T-helper 2 cell (primary cell): ENCODE measurements at places on chromosomes 4 and X.

GRCh38 chrX:25869761-25870160 is 268.4 kb upstream of the MAGEB18 start:
- no peak for DNase-seq

DNA sequence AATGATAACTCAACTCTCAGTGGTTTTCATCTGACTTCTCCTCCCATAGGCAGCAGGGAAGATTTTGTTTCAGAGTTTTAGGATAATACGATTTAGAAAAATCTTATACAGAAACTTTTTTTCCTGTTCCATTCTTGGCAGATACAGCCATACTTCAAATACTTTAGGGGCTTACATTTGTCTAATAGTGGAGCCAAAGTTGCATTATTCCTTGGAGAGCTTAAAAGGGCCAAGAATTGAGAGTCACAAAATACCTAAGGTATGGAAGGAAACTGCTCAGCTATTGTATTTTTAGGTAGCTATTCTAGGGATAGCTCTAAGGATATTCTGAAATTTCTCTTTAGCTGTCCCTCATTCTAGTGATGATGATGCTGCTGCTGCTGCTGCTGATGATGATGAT is 132.9 kb upstream of the PTCHD1 start:
- no peak for DNase-seq

DNA sequence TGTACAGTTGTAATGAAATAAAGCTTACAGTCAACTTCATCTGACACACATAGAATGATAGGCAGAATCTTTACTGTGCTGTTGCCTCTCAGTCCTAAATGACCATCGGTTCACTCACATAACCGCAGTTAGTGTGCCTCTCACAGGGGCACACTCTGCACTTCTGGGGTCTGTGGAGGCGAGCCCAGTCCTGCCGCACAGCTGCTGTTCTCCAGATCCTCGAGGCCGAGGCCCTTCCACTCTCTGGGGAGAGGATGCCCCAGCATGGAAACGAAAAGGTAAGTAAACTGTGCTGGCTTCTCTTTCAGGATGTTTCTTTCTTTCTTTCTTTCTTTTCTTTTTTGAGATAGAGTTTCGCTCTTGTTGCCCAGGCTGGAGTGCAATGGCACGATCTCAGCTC is 88.0 kb downstream of the DCTD start:
- no peak for DNase-seq

DNA sequence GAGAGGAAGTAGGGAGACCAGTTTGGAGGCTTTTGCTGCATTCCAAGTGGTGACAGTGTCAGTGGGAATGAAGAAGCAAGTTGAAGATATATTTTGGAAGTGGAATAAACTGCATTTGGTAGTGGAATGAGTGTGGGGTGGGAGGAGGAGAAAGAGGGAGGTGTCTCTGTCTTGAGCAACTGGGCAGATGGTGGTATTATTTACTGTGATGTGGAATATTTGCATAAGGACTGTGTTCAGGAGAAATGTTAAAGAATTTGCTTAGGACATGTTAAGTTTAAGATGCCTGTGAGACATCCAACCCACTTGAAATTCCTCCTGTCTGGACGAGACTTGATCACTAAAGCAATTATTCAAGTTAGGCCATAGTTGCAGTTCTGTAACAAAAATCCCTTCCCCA is 448.9 kb upstream of the AMOT start:
- no peak for DNase-seq

DNA sequence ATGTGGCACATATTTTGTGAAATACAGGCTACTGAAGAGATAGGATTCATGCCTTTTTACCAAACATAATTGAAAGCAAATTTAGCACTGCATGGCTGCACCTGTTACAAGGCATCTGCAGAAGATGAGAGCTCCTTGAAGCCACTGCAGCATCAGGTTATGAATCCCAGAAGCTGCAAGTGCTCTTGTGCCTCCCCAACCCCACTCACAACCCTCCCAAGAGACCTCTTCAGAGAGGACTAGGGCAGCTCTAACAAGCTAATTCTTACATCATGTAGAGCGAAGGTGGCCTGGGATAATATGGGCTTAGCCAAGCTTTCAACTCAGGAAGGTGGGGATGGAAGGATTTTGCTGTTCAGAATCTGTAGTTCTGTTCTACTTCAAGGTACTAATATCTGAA is 27.2 kb downstream of the MFAP3L start:
- DNase-seq, result no peak

DNA sequence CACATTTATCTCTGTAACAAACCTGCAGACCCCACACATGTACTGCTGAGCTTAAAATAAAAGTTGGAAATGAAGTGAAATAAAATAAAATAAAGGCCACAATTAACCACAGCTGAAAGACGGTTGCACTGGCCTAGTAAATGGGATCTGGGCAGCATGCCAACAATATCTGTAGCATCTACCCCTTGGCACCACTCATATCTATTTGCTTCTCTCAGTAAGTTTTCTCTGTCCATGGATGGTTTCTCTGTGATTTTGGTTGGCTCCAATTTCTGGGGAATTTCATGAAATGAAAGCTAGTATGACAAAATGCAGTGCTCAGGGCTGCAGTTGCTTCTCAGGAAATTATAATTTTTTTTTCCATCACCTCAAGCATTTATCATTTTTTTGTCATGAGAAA is 172.0 kb upstream of the IL15 start:
- DNase-seq, result no peak

GRCh38 chr4:16866974-16867373 is 31.5 kb downstream of the LDB2 start:
- DNase-seq, result no peak

DNA sequence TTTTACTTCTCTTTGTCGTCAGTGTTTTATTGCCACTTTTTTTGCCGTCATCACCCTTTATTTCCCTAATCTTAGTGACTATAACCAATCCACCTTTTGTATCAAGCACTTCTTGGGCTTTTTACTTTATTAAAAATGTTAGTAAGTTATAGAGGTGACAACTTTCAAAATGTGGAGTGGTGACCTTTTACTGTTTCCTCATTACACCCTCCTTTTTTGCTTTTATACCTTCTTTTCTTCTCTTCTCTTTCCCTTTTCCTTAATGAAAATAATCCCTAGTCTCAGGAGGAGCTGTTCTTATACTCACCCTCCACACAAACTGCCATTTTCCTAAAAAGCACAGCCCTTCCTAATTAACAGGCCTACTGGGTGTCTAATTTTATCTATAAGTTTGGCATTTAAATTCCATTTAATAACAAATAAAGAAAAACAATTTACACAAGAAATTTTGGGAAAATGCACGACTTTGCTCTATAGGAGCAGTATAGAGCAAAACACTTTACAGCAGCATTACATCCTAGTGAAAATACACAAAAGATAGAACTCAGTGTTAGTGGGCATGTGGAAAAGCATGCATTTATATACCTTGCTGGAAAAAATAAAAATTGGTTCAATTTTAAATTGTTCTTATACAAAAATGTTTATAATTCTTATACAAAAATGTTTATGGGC is 27.3 kb downstream of the BBS12 start:
- no peak for DNase-seq

DNA sequence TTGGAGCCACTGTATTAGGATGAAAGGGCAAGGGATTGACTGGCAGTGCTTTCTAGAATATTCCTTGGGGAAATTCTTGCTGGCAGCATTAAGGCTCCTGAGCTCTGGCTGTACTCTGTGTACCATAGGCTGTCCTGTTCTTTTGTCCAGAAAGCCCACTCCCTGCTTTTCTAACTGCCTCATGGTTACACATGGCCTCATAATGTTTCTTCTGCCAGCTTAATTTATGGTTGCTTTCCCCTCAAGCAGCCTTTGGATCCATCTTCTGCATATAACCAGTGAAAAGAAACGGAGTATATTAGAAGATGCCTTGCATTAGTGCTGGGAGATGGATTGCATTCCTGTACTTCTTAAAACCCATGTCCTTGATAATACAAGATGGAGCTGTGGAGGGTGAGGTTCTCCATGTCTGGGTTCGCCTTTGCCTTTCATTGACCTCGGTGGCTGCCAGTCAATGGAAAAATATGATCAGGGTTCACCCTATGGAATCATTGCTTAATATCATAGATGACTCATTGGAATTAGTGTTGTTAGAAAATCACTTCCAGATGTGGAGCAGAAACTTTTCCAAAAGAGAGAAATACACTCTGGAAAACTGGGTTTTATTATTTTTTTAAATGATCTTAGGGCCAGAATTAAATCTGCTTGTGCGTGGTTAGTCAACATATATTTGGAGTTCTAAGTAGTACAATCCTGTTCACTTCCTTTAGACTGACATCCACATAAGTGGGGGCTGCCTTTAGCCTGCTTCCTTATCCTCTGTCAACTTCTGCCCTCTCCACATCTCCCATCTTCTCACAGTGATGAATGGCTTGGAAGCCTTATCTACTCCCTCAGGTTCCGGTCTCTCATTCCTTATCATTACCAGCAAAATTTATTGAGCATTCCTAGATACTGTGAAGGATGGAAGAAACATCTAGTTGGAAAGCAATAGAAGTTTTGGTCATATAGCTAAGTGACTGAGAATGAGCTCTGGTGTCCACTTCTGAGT is 24.9 kb downstream of the DOCK11 start:
- DNase-seq, result no peak

GRCh38 chrX:139751053-139751452 is 43.1 kb upstream of the MCF2 start:
- no peak for DNase-seq

- DNase-seq, result no peak
These were observed 66.5 kb downstream of the ADRA2C start for GRCh38 chr4:3832536-3833220.

DNA sequence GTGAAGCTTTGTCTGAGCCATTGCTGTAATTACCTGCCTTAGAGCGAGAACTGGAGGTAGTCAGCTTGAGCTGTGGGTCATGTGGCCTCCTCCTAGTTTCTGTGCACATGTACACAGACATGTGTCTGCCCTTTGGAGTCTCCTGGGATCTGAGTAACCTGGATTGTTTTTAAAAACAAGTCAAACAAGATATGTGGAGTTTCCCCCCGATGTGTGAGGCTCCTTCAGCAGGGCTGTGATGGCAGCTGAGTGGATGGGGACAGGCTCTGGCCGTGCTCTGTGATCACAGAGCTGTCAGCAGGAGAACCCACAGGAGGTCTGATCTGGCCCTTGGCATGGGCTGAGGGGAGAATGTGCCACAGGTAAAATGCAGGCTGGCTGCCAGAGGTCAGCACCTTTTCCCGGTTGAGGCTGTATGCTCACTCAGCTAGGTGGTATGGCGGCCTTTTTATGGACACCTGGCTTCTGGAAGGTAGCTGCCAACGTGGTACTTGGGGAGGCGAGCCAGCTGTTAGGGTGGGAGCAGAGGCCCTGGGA is 38.4 kb downstream of the NOP14 start:
- DNase-seq, result no peak

DNA sequence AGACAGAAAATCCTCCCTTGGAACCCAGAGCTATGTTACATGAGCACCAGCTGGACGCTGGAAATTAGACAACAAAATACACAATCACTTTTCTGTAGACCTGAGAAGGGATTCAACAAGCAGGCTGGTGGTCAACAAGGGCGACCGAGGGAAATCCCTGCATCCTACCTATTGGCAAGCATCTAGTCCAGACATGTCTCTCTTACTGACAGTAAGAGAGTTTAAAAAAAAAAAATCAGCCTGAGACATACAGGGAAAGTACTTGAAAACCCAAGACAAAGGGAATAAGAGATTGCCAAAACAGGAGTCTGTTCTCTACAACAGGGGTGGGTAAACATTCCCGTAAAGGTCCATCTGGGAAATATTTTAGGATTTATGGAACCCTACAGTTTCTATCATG is 108.0 kb downstream of the KDR start:
- no peak for DNase-seq

- no peak for DNase-seq
These were observed 29.9 kb downstream of the SOWAHB start for GRCh38 chr4:76867880-76868655.
